ENCODE measurements at places on chromosomes 12 and 14.

- DNase-seq = no peak
These were observed 163.9 kb upstream of the FRMD6 start for GRCh38 chr14:51487848-51488247.

GRCh38 chr12:76422543-76423438 is 74.6 kb upstream of the BBS10 start:
- DNase-seq = no peak

DNA sequence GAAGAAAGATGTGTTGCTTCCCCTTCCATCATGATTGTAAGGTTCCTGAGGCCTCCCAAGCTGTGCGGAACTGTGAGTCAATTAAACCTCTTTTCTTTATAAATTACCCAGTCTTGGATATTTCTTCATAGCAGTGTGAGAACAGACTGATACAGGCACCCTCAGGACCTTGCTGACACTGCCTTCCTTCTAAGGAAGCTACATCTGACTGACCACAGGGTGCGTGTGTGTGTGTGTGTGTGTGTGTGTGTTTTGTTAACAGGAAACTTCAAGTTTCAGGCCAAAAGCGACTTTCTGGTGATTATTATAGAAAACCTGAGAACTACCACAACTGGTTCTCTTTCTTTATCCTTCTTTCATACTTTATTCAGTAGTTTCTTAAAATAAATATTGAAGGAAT is 149.0 kb downstream of the CAPZA3 start:
- no peak for DNase-seq

- DNase-seq = no peak
These were observed 63.8 kb downstream of the PRKCH start for GRCh38 chr14:61385002-61385685.

DNA sequence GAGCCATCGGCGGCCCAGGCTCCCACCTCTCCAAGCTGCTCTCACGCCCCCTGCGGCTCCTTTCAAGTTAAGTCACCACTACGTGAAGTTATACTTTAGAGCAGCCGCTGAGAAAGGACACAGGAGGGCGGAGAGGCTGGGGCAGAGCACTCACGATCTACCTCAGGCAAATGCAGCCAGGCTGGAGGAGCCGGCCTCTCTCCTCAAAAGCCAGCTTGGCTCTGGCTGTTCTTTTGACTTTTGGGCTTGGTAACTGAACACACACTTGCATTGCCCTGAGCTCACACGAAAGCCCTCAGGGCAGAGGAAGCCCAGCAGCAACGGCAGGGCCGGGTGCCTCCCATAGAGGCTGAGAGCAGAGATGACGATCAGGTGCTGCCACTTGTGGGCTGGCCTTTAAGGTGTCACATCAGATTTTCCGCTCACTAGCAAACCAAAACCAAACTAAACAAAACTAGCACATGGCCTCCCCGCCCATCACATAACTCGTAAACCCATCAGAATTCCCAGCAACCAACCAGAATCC is 75.2 kb downstream of the PITPNM2 start:
- peak; percentile 66 for DNase-seq

- no peak for DNase-seq
These were observed 3.4 kb downstream of the PLEKHG3 start for GRCh38 chr14:64707661-64708060.

DNA sequence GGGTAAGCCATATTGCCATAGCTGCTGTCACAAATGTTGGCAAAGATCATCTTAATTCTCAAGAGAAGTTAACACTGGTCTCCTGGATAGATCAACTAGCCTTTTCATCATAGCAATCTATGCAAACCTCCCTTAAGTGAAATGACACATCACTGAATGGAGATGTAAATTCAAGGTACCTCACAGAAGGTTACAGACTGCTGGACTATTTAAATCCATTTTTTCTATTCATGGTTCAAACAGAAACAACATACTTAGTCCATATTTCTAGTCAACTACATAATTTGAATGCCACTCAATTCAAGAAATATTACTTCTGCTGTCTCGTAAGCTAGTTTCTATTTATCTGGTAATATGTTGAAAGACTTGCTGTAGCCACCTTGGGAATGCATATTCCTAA is 748.3 kb downstream of the C12orf50 start:
- DNase-seq = no peak

DNA sequence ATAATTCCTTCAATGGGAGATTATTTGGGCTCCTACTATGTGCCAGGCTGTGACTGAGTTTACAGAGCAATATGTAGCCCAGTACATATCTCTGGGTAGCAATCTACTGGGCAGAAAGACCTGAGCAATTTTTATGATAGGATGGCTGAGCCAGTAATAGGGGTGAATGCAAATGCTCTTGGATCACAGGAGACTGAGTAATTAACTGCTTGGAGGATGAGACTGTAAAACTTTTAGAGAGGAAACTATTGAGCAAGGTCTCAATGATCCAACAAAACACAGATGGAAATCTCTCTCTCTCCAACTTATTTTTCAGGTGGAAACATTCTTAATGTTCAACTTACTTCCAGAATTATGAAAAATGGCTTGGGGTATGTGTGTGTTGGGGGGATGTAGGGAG is 402.2 kb downstream of the AEBP2 start:
- DNase-seq = no peak

DNA sequence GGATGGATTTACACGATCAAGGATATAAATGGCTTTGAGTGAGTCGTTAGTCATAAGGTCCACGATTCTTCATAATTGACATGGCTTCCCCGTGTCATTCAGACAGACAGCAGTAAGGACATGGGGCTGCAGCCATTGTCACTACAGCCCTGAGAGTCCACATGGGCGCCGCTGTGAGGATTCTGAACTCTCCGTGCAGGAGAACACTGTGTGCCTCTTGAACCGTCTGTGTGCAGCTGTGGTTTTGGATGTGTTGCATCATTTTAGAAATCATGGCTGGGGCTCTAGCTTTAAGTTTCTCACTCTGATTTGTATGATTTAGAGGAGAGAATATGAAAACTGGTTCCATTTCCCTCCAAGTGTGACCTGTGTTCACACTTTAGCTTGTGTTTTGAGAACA is 47.2 kb downstream of the NPAS3 start:
- DNase-seq = no peak

DNA sequence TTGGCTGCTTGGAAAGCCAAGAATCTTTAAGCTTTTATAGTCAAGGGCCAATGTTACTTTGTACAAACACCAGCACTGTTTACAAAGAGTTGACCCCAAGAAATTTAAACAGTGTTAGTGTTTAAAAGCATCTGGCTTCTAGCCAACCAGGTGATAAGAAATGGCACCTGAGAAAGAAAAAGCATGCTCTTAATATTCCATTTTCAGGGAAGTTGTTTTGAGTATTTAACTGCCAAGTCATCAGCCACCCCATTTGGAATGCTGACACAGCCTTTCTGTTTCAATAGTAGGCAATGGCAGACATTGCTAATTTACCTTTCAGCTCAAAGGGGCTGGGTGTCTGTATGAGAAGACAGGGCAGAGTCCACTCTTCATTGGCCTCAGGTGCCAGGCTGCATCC is 3.7 kb upstream of the SLC35F4 start:
- DNase-seq = no peak

DNA sequence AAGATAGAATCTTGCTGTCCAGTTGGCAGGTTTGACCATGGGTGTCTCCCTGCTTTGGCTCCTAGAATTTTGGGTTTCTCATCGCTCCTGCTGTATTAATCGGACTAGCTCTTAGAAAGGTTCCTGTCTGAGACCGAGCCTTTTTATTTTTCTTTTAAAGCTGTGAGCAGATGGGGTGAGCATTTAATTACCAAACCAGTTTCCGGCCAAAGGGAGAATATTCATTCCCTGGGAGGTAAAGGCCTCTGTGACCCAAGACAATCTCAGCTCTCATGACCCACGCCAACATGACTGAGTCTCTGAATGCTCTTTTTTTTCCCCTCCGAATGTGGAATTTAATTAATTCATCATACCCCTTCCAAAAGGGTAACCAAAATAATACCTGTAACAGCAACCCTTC is 464.7 kb upstream of the TMEM132C start:
- DNase-seq = no peak

DNA sequence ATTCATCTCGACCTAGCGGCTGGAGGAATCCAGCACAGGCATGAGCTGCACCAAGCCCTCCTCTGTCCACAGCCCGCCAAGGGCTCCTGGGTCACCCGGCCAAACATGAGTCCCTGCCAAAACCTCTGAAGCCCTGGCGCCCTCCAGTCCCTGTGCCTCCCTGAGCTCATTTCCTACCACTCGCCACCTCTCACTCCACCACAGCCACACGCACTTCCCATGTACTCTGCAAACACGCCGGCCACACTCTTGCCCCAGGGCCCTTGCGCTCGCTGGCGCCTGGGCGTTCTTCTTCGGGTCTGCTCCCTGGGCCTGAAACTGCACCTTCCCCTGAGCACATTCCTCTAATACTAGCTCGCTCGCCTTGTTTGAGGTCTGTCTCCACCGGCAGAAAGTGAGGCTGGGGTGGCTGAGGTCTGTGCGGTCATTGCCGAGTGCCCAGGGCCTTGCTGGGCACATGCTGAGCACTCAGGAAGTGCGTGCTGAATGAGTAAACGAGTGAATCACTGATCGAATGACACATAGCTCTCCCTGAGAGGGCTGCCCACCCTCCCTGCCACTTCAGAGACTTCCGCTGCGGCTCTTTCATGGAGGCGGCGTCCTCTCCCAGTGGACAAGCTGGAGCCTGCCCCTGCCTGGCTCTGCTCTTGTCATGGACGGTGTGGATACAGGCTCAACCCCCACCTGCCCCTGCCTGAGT is 33.7 kb upstream of the DLK1 start:
- DNase-seq = no peak

DNA sequence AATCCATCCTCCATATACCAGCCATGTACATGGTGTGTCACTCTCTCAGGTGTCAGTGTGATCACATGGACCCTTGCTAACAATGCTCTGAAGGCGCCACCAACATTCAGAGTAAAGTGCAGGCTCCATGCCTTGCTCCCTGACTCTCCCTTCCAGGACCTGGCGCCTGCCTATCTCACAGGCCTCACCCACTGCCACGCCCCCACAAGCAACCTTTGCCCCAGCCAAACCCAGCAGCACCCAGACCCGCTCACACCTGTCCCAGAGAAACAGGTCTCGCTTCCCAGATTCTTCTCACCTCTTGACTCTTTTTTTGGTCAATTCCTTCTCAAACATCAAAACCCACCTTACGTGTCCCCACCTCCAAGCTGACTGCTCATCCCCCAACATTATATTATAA is 52.3 kb downstream of the KCNK10 start:
- no peak for DNase-seq

DNA sequence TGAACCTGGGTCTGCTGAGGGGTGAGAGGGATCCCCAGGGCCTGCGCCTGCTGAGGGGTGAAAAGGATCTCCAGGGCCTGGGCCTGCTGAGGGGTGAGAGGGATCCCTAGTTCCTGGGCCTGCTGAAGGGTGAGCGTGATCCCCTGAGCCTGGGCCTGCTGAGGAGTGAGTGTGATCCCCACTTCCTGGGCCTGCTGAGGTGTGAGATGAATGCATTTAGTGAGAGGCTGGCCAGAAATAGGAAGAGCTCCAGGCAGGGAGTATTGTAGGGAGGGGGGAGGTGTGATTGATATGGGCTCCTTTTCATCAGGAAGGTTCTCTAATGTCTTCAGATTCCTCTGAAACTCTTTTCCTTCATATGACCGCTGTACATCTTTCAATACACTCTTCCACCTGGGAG is 43.0 kb downstream of the FAM186A start:
- DNase-seq = no peak

DNA sequence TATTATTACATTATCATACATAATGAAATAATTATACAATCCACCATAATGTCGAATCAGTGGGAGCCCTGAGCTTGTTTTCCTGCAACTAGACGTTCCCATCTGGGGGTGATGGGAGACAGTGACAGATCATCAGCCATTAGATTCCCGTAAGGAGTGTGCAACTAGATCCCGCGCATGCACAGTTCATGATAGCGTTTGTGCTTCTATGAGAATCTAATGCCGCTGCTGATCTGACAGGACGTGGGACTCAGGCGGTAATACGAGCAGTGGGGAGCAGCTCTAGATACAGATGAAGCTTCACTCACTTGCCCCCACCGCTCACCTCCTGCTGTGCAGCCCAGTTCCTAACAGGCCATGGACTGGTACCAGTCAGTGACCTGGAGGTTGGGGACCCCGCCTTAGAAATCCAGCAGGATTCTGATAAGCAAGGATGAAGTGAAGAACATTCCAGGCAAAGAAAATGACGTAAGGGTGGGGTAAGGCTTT is 204.6 kb downstream of the ETV6 start:
- no peak for DNase-seq

DNA sequence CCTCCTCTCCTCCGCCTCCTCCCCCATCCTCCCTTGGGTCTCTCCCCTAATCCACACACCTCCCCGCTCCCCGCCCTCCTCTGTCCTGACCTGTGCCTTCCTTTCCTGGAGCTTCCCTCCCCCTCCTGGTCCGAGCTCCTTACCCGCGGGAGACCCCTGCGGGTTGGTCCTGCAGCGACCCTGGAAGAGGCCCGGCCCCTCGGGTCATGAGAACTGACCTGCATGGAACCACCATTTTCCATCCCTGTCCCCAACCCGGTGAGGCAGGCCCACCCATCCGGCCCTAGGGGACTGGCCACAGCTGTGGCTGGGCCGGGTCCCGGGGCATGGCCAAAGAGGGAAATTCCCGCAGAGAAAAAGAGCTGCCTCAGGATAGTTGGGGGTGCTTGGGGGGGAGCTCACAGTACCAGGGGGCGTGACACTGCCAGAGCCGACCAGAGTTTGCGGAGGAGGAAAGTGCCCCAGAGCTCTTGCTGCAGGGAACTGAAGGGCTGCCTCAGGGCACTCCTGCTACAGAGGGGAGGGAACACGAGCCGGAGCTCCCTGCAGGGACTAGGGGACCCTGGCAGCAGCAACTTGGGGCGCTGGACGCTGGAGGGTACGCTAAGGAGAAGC is 613 bp downstream of the ARHGEF40 start:
- no peak for DNase-seq

GRCh38 chr12:131903270-131904255 is 9.1 kb downstream of the ULK1 start:
- DNase-seq = no peak

- no peak for DNase-seq
These were observed 136.0 kb downstream of the CRADD start for GRCh38 chr12:93813186-93813585.

DNA sequence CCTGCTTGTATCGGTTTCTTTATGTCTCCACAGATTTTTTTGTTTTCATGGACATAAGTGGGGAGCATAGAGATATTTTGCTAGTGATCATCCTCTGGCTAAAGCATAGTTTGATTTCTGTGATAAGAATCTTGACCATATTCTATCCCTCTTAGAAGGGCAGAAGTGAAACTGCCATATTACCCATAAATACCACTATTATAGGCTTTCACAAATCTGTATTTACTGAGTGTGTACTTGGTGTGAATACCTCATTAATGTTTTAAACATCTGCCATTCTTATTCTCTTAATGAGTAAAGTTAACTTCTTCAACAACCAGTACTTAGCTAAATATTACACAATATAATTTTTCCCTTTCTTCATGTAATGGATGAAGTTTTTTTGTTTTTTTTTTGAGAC is 16.1 kb downstream of the WNK1 start:
- DNase-seq = no peak

DNA sequence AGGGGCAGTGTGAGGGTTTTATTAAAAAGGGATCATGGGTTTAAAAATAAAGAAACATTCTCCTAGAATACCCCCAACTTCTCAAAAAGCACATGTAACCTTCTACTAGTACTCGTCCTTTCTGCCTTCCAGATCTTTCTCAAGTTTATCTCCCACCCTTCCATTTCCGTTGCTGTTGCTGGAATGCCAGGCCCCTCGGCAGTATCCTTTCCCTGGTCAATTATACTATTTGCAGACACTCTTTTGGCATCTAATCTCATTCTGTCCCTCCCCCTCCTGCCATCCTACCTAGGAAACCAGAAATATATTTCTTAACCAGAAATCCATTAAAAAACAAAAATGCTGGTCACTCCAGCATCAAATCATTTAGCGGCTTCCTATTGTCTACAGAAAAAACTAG is 198.2 kb upstream of the ATP2B1 start:
- no peak for DNase-seq

- no peak for DNase-seq
These were observed 62.3 kb upstream of the CCDC175 start for GRCh38 chr14:59638885-59639284.
